ENCODE measurements at places on chromosomes 2 and 18. TPM values are rescaled to one million over a fixed set of nuclear protein-coding genes. Genes with fewer than 3 reads are reported as not detected.

The UGT1A4 gene
- not detected for total RNA-seq

The C1QL2 gene
- total RNA-seq = 0.18 TPM

The ABCB11 gene
- not detected for total RNA-seq

The FAP gene
- total RNA-seq = not detected

The REEP1 gene
- total RNA-seq = 1.3 TPM

The MAP2 gene
- 0.44 TPM for total RNA-seq

The GPR39 gene
- 9.8 TPM for total RNA-seq

The LOXHD1 gene
- not detected for total RNA-seq

The AFF3 gene
- not detected for total RNA-seq

The MTA3 gene
- total RNA-seq = 29.5 TPM

The USP14 gene
- total RNA-seq = 66.5 TPM

The EHD3 gene
- 10.4 TPM for total RNA-seq

The NEMP2 gene
- total RNA-seq = 5.8 TPM

The ADAM23 gene
- 10.3 TPM for total RNA-seq

The TRIM43 gene
- not detected for total RNA-seq

The TLX2 gene
- total RNA-seq = 0.14 TPM

The RAX gene
- not detected for total RNA-seq

The SMAD4 gene
- 41.8 TPM for total RNA-seq

The PDK1 gene
- total RNA-seq = 2.0 TPM

The KYNU gene
- total RNA-seq = 380 TPM

The ALPP gene
- 0.35 TPM for total RNA-seq

The EFR3B gene
- total RNA-seq = 16.8 TPM

The PLEK gene
- total RNA-seq = not detected

The IL36RN gene
- total RNA-seq = 0.06 TPM

The SKOR2 gene
- total RNA-seq = not detected

The ERFE gene
- total RNA-seq = 8.0 TPM

The MTERF4 gene
- 25.1 TPM for total RNA-seq

The CDK15 gene
- not detected for total RNA-seq

The GALR1 gene
- not detected for total RNA-seq

The TUBB8B gene
- total RNA-seq = not detected

The SGPP2 gene
- 0.16 TPM for total RNA-seq

The IL1R2 gene
- total RNA-seq = 0.73 TPM

The PTPRN gene
- 1.3 TPM for total RNA-seq

The HOXD1 gene
- 0.20 TPM for total RNA-seq
